Left forelimb (tissue), 1 donor: ENCODE measurements at places on chromosomes 6 and 20.

DNA sequence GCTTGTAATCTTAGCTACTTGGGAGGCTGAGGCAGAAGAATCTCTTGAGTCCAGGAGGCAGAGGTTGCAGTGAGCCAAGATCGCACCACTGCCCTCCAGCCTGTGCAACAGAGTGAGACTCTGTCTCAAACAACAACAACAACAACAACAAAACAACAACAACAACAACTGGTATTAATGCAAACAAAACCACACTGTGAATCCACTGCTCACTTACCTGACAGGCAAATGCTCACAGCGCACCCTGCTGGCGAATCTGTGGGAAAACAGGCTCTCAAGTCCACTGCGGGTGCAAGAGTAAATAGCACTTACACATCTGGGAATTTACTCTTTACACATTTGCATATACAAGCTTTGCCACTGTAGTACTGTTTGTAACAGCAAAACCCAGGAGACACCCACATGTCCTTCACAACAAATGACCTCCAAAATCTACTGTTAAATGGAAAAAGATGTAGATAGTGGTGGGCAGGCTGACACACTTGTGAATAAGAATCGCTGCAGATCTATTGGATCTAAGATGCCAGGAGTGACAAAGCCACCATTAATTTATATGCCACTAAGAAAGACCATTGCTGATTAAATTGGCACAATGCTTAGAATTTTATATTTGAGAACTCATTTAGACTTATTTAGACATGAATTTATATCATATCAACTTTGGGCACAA, 29.3 kb downstream of the NSFL1C start:
- DNase-seq, result no peak

DNA sequence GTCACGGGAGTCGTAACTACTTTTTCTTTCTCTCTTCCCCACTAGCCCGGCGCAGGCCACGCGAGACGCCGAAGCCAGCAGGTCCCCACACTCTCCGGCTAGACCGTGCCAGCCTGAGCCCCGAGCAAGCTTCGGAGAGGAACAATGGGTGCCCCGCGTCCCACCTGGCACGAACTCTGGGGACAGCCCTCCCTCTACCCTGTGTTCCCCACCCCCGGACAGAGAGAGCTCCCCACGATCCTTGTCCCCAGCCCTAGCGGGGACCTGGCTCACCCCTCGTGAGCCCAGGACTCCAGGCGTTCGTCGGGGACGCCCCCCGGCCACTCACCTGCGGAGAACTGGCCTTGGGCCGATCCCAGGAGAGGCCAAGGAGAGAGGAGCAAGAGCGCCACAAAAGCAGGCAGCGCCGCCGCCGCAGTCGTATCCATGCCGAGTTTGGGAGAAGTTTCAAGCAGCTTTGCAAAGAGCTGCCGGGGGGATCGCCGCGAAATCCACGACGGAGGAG, 416 bp downstream of the PTPRK start:
- peak; percentile 78 for DNase-seq

GRCh38 chr6:38481851-38482250, 157.9 kb downstream of the BTBD9 start:
- no peak for DNase-seq

DNA sequence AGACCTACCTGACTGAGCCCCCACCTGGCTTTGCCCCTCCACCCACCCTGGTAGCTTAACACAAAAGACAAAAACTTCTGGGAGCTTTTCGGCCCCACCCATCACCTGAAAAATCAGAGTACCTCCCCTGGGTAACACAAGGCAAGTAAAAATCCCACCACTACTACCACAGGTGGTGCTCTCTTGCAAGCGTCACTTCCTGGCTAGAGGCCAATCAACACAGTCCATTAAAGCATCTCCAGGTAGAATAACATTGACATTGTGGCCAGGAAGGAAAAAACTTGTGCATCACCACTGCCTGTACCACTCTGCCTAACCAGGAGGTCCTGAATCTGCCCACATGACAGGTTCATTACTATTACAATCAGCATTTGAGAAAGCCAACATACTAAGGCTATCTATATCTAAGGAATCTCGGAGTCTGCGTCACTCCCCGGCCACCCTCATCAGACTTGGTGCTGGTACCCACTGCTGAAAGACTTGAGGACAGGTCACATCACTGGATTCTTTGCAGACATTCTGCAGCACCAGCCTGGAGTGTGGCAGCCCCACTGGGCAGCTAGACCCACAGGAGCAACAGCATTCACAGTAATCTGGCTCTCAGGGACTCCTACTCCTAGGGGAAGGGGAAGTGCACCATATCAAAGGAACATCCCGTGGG, 125.9 kb downstream of the CDK19 start:
- no peak for DNase-seq

DNA sequence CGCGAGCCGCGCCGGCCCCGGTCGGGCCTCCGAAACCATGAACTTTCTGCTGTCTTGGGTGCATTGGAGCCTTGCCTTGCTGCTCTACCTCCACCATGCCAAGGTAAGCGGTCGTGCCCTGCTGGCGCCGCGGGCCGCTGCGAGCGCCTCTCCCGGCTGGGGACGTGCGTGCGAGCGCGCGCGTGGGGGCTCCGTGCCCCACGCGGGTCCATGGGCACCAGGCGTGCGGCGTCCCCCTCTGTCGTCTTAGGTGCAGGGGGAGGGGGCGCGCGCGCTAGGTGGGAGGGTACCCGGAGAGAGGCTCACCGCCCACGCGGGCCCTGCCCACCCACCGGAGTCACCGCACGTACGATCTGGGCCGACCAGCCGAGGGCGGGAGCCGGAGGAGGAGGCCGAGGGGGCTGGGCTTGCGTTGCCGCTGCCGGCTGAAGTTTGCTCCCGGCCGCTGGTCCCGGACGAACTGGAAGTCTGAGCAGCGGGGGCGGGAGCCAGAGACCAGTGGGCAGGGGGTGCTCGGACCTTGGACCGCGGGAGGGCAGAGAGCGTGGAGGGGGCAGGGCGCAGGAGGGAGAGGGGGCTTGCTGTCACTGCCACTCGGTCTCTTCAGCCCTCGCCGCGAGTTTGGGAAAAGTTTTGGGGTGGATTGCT, 1.3 kb downstream of the VEGFA start:
- peak; percentile 78 for DNase-seq

DNA sequence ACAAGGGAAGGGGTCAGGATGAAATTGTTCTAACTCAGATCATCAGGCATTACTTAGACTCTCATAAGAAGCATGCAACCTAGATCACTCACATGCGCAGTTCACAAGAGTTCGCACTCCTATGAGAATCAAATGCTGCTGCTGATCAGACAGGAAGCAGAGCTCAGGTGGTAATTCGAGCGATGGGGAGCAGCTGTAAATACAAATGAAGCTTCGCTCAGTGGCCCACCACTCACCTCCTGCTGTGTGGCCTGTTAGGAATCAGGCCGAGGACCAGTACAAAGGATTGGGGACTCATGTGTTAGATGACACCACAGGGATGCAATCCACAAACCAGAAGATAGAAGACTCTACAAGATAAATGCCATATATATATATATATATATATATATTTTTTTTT, 31.5 kb upstream of the TOP1 start:
- DNase-seq, result no peak

- DNase-seq, result no peak
These were observed 9.8 kb downstream of the RIPOR3 start for GRCh38 chr20:50681359-50682064.

GRCh38 chr20:2749343-2749950, 51.0 kb downstream of the CPXM1 start:
- peak; percentile 47 for DNase-seq

- no peak for DNase-seq
These were observed 14.9 kb downstream of the DEFB114 start for GRCh38 chr6:49949062-49949461.

GRCh38 chr6:124755321-124755720, 206.9 kb upstream of the RNF217 start:
- DNase-seq, result no peak

DNA sequence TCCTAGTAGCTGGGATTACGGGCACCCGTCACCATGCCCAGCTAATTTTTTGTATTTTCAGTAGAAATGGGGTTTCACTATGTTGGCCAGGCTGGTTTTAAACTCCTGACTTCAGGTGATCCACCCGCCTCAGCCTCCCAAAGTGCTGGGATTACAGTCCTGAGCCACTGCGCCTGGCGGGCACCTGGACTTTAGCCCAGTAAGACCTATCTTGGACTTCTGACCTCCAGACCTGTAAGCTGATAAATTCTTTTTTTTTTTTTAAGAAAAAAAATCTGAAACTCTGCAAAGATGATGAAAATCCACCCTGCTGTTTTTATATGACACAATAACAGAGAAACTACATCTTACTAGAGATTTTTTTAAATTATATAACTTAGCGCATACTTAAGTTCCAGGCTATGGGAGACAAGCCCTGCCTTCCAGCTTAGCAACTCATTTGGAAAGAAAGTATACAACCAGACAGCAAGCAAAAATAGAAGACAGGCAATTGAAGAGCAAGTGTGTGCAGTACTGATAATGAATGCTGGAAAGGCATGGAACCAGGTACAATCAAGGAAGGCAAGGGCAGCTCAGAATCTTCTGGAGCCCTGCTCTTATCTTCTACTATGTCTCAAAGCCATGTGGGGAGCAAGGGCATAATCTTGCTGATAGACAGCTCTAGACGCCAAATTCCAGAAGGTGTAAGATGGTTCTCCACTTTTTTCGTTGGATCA, 104.2 kb downstream of the CD83 start:
- no peak for DNase-seq

GRCh38 chr6:129022011-129022553, 139.1 kb downstream of the LAMA2 start:
- no peak for DNase-seq

DNA sequence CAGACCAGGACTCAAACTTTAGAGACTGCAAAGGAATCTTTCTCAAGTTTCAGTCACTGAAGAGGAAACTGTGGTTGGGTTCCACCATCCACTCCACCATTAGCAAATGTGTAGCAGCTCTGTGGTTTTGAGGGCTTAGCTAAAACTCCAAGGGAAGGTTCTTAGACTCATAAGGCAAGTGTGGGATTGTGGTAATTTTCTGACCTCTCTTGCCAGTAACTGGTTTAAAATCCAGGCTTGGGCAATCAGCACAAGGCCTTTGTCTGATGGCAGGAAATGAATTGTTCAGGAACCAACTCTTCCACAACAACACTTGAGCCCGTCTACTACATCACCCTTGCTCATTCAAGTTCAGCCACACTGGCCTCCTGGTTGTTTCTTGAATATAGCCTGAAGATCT, 68.6 kb upstream of the FBXL4 start:
- no peak for DNase-seq
